ENCODE measurements at places on chromosomes 4 and X.

- DNase-seq, result peak; percentile 73
Observed at GRCh38 chr4:182478475-182478874, 235.3 kb downstream of the TENM3 start.

- DNase-seq, result no peak
Observed at GRCh38 chrX:131745942-131746489, 202.1 kb downstream of the OR13H1 start.

- no peak for DNase-seq
Observed at GRCh38 chr4:145044341-145044740, 53.7 kb downstream of the ANAPC10 start.

GRCh38 chr4:87073199-87074120, 138.6 kb downstream of the AFF1 start:
- DNase-seq, result peak; percentile 45

GRCh38 chrX:20954014-20954413, 420.2 kb upstream of the CNKSR2 start:
- DNase-seq, result no peak

DNA sequence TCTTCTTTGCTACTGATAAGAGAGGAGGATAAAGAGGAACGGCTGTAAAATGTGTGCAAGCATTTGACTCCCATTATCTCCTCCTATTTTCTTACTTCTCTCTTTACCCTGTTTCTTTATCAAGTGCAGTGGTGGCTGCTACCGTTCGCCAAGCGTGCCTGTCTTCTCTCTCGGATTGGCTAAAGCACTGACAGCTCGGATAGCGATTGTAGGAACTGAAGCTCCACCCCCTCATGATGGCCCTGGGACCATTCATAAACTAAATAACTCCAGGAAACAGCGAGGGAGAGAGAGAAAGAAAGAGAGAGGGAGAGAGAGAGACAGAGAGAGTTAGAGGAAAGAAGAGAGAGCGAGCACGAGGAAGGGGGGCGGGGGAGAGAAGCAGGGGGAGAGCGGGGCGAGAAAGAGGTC, 305 bp upstream of the MAB21L2 start:
- no peak for DNase-seq

GRCh38 chr4:36712013-36712412, 430.6 kb downstream of the DTHD1 start:
- no peak for DNase-seq

DNA sequence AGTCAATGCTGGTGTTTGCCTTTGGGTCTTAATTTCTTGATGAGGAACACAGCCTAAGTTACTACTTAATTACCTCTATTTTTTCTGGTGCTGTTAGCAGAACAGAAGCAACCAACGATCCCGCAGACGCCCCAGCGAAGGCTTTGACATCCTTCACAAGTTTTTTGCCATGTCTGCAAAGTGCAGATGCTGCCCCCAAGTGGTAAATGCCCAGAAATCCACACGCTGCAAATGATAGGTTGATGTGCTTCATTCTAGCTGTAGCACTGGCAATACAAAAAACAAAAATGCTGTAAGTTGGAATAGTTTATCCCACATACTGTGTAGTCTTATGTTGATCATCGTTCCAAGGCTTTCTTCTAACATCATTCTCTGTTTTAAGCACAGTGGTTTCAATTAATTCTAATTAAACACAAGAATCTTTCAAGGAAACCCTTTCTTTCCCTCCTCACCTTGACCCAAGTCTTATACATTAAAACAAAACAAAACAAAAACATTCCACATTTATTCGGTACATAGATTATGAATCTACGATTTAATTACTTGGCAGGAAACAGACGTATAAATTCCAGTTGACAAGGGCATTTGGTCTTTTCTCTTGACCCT, 1.2 kb downstream of the PNPLA4 start:
- DNase-seq, result no peak

- DNase-seq, result no peak
Observed at GRCh38 chrX:10326578-10326977, 169.8 kb downstream of the CLCN4 start.

DNA sequence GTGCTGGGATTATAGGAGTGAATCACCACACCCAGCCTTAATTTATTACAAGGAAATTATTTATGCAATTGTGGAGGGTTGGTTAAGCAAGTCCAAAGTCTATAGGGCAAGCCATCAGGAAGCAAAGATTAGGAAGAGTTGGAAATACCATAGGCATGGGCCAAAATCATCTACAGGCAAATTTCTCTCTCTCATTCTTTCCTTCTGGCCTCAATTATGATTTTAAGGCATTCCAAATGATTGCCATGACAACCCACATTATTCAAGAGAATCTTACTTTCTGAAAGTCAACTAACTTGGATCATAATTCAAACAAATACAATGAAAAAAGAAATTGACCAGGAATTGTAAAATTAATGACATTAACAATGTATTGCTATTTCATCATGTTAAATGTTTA, 400.8 kb downstream of the GPM6A start:
- no peak for DNase-seq

- DNase-seq, result no peak
Observed at GRCh38 chr4:146347822-146348221, 133.5 kb downstream of the REELD1 start.

- DNase-seq, result no peak
Observed at GRCh38 chr4:53613428-53613827, 22.1 kb upstream of the LNX1 start.

- no peak for DNase-seq
Observed at GRCh38 chrX:44946771-44947170, 73.8 kb downstream of the KDM6A start.

DNA sequence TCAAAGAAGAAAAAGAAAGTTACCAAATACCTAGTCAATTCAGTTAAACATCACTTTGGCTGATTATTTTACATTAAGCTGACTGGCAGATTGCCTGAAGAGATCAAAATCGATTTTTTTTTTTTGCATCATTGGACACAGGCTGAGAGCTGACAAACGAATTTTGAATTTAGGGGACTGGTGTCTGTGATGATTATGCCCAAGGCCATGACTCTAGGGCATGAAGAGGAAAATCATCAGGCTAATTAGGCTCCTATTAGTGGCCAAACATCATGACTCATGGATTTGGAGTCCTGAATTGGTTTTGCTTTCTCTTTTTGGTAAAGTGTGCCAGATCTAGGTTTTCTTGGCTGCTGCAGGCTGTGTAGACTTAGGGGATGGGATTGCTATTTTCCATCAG, 829.3 kb upstream of the LCORL start:
- DNase-seq, result no peak

- DNase-seq, result no peak
Observed at GRCh38 chr4:81360737-81361136, 111.0 kb downstream of the RASGEF1B start.

DNA sequence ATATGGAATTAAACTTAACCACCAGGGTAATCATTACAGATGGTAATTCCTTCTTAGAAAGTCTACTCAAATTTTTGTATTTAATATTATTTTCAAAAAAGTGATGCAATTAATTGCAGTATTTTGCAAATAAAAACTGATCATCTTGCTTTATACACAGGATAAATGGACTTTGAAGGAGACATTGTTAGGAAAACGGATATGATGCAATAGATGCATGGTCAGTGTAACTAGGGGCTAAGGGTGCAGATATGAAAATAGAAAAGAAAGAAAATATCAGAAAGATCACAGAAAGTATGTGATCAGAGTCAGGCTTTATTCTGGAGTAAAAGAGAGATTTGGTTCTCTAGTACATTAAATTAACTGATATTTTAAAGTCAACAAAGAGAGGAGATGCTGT, 401.7 kb downstream of the TLL1 start:
- DNase-seq, result no peak

DNA sequence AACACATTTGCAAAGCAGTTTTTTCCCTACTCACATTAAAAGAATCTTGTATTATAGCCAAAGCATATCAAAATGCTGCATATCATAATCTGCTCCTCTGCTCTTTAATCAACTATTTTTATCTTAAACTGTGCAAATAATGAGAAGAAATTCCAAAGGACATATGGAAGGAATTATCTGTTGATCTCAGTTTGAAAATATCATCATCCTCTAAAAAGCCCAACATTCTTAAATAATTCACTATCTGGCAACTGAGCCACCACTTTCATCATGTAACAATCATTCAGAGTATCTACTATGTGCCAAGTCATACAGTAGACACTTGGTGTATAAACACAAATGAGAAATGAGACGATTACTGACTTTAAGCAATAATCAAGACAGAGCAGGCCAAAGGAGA, 63.0 kb downstream of the PRSS12 start:
- no peak for DNase-seq

- DNase-seq, result no peak
Observed at GRCh38 chr4:20493761-20494353, 206.4 kb upstream of the PACRGL start.

GRCh38 chr4:142064181-142064580, 427.8 kb downstream of the IL15 start:
- no peak for DNase-seq

GRCh38 chr4:70885174-70885573, 17.0 kb upstream of the MOB1B start:
- no peak for DNase-seq

GRCh38 chrX:69396916-69397315, 107.2 kb upstream of the NALF2 start:
- DNase-seq, result no peak

GRCh38 chr4:3874028-3874415, 107.8 kb downstream of the ADRA2C start:
- no peak for DNase-seq

DNA sequence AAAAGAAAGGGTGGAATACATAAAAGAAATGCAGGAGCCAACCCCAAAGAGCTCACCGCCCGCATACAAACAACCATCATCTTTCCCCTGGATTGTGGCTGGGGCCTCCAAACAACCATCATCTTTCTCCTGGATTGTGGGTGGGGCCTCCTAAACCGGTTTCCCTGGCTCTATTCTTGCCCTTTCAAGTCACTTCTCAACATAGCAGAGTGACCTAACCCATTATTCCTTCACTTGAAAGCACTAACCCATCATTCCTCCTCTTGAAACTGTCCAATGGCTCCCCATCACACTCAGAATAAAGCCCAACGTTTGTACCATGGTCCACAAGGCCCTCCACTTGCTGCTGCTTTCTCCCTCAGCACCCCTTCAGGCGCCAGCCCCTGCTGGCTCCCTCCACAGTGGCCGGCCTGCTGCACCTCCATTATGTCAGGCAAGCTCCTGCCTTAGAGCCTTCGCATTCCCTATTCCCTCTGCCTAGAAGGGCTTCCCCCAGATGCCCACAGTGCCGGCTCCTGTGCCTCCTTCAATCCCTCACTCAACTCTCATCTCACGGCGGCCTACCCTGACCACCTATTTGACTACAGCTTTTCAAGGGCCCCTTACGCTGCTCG, 24.1 kb downstream of the SMIM43 start:
- DNase-seq, result no peak

DNA sequence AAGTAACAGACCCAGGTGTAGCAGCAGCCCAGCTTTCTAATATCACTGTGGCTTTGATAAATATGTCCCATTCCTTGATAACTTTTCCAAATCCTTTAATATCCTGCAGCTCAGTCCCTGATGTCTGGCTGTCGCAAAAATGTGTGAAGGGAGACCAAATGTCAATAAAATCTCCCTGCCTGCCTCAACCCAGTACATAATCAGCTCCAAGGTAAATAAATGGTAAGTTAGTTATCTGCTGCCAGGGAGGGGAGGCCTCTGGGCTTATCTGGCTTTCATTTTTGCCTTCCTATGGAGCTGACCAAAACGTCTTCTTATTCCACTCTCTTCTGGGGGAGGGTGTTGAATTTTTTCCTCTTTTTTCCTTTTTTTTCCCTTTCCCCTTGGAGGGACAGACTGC, 630.6 kb downstream of the MID1IP1 start:
- DNase-seq, result no peak

- DNase-seq, result no peak
Observed at GRCh38 chr4:94939791-94940519, 182.2 kb downstream of the BMPR1B start.

DNA sequence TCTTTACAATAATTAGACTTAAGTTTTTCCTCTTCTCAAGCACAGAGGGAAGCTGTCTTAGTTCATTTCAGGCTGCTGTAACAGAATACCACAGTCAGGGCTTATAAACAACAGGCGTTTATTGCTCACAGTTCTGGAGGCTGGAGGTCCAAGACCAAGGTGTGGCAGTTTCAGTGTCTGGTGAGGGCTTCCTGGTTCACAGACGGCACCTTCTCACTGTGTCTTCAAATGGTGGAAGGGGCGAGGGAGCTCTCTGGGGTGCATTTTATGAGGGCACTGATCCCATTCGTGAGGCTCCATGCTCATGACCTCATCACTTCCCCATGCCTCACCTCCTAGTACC, 115.7 kb upstream of the MXRA5 start:
- no peak for DNase-seq

GRCh38 chrX:24173115-24173847, 23.8 kb downstream of the ZFX start:
- no peak for DNase-seq

GRCh38 chr4:185134307-185134869, 8.7 kb upstream of the SLC25A4 start:
- peak; percentile 23 for DNase-seq

DNA sequence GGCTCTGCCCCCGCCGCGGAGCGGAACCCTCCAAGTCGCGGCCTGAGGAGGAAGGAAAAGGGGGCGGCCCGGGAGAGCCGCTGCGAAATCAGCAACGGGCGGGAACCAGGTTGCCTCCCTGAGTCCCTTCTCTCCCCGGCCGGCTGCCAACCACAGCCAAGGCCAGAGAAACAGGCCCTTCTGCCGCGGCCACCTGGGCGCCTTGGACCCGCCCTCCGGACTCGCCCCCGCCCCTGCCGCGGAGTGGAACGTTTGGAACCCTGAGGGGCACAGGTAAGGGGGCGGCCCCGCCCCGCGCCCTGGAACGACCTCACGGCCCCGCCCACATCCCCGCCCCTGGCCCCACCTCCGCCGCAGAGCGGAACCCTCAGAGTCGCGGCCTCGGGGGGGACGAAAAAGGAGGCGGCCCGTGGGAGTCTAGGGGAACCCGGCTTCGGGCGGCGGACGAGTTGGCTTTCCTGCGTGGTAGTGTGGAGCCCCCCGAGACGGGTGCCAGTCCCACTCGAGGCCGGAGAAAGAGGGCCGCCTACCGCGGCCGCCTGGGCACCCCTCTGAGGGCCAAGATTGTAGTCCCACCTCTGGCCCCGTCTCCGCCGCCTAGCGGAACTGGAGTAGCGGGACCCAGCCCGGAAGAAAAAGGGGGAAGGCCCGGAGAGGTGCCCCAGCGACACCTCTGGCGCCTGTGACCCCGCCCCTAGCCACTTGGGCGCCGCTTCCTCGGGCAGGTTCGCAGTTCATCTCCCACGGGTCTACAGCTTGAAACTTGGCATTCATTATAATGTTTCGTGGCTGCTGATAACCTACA, 669 bp upstream of the PHKA2 start:
- peak; percentile 63 for DNase-seq

GRCh38 chr4:151905197-151905596, 144.4 kb upstream of the GATB start:
- no peak for DNase-seq

GRCh38 chr4:34932591-34932990, 1311.7 kb downstream of the ARAP2 start:
- no peak for DNase-seq

- no peak for DNase-seq
Observed at GRCh38 chrX:153845842-153846241, 15.5 kb upstream of the PDZD4 start.

GRCh38 chr4:73753215-73753614, 12.8 kb downstream of the CXCL8 start:
- DNase-seq, result no peak

Measured in NCI-H1436 (cell line).